ENCODE measurements at places on chromosomes 13 and 19. TPM values are rescaled to one million over a fixed set of nuclear protein-coding genes. Genes with fewer than 3 reads are reported as not detected.

The CILP2 gene
- total RNA-seq: 0.17 TPM

The C2CD4C gene
- 0.53 TPM for total RNA-seq

The SCAMP4 gene
- total RNA-seq: 56.9 TPM

The U2AF2 gene
- 274 TPM for total RNA-seq

The OR7D2 gene
- not detected for total RNA-seq

The GGACT gene
- 5.8 TPM for total RNA-seq

The MAG gene
- not detected for total RNA-seq

The ECSIT gene
- total RNA-seq: 33.5 TPM

The KL gene
- 0.06 TPM for total RNA-seq

The RNF113B gene
- total RNA-seq: not detected

The TINCR gene
- total RNA-seq: 1.9 TPM

The OVOL3 gene
- total RNA-seq: not detected

The MYO1F gene
- total RNA-seq: 0.39 TPM

The SERP2 gene
- not detected for total RNA-seq

The VSIG10L gene
- total RNA-seq: 8.5 TPM

The ZFP14 gene
- total RNA-seq: 2.2 TPM

The MEIOSIN gene
- total RNA-seq: 0.05 TPM

The OR7D4 gene
- total RNA-seq: not detected

The ZSCAN18 gene
- 2.8 TPM for total RNA-seq

The CUL4A gene
- 49.1 TPM for total RNA-seq

The ZNF99 gene
- total RNA-seq: not detected

The TJP3 gene
- 0.47 TPM for total RNA-seq

The KLK8 gene
- total RNA-seq: not detected

The NOVA2 gene
- total RNA-seq: 1.3 TPM

The MIA gene
- 0.30 TPM for total RNA-seq

The PGLYRP2 gene
- not detected for total RNA-seq

The TMEM38A gene
- total RNA-seq: 0.94 TPM

The NRTN gene
- 1.8 TPM for total RNA-seq

All from A549 treated with dexamethasone at 1 μM for 4 hours (cell line).